ENCODE measurements at places on chromosomes 5 and 9.

GRCh38 chr5:58775701-58776262, 192.9 kb downstream of the RAB3C start:
- DNase-seq = no peak

DNA sequence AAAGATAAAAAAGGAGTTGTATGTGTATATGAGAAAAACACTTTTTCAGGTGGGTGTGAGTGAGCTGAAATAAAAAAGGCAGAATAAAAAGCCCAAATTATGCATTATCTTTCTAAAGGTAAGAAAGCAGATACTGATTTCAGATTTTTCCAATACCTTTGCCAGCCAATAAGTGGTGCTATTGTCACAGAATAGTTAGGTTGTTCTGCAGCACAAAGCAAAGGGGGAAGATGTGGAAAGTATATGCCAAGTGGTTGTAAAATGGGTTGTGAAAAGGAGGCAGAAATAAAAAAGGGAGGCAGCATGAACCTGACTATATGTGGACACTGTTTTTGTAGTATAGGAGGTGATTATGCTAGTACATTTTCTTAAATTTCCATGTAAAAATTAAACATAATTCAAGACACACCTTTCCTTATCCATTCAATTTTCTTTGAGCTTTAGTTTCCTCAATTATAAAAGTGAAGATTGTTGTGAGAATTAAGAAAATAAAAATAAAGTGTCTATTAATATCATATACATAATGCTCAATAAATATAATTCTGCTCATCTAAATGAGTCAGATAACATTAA, 106.7 kb downstream of the SMIM15 start:
- peak; percentile 58 for DNase-seq

DNA sequence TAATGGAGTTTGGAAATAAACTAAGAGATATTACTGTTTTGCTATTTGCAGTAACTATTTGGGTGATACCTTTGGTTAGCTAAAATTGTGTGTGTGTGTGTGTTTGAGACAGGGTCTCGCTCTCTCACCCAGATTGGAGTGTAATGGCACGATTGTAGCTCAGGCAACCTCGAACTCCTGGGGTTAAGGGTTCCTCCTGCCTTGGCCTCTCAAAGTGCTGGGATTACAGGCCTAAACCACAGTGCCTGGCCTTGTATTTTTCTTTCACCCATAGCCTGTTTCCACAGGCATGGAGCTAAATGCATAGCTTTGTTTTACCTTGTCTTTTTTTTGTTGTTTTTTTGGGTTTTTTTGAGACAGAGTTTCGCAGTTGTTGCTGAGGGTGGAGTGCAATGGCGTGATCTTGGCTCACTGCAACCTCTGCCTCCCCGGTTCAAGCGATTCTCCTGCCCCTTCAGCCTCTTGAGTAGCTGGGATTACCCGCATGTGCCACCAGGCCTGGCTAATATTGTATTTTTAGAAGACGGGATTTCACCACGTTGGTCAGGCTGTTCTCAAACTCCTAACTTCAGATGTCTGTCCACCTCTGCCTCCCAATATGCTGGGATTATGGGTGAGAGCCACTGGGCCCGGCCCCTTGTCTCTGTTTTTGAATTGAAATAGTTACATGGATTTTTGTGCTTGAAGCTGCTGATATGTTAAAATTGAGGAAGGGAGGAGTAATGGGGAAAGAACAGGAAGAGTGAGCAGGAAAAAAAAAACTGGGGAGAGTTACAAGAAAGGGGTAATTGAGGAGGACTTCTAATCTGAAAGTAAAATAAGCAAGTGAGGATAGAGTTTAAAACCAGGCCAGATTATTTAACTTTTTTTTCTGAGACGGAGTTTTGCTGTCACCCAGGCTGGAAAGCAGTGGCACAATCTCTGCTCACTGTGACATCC, 5.7 kb downstream of the GPBP1 start:
- no peak for DNase-seq

GRCh38 chr5:170769898-170770416, 13.6 kb upstream of the GABRP start:
- DNase-seq = no peak

DNA sequence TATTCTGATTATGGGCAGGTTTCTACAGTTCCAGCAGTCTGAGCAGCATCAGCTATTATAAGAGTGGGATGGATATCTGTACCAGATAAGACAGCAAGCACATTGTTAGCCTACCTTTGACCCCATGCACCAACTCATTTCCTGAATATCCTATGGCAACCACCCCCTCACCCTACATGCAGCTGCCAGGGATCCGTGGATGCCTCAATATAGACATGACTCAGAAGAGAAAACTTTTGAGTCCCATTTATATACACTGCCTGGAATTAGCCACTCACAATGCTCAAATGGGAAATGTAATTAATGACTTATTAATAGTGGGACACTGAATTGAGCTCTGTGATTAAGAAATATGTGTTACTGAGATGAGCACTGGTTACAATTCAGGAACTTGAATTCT, 124.4 kb downstream of the SSBP2 start:
- DNase-seq = peak; percentile 92

DNA sequence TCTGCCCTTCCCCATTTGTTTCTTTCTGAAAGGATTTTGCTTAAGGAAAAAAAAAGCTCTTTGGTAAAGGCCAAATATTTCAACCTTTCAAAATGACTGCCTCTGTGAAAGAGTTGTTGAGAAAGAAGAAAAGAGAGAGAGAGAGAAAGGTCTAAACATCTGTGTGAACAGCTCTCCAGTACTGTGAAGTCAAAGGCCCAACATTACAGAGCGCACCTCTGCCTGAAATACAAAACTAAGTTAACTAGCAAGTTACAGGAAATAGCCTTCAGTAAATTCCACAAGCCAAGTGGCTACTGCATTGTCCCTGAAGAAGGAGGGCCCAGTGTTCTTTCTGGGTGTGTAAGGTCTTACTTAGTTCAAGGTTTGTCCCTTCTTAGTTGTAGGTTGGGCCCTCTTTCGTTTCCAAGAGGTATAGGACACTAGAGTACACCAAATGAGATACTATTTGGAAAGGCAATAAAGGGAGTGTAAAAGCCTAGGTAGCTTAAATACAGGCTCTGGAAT, 104.4 kb downstream of the THBS4 start:
- DNase-seq = no peak

- no peak for DNase-seq
Observed at GRCh38 chr5:91374893-91375520, 8.1 kb downstream of the ARRDC3 start.

GRCh38 chr9:37215381-37215780, 95.0 kb downstream of the ZCCHC7 start:
- DNase-seq = no peak

DNA sequence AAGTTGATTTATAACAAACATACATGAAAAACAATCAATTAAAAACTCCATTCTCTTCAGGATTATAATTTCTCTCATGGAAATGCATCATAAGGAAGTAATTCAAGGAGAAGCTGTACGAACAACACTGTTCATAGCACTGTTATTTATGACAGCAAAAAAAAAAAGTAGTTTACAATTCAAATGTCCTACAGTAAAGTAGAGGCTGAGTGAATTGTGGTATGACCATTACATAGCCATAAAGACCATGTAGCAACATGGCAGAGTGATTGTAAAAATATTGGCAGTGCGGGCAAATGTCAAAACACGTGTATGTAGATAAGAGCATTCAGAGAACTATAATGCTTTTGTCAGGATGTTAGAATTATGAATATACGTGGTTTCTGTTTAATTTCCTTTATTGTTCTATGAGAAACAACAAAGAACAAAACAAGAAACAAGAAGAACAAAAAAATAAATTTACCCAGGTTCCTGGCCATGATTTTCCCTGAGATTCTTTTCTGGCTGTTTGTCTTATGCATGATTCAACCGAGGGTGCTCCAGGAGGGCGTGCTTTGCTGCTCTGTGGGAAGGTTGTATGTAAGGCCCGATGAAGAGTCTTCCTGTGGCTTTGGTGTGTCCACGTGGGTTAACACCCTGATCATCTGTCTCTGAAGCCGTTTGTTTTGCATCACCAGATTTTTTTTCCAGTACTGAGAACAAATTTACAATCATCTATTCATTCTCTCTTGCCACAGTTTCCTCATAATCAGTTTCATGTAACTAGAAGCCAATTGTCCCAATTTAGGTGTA, 28.8 kb downstream of the GCNT4 start:
- DNase-seq = no peak

DNA sequence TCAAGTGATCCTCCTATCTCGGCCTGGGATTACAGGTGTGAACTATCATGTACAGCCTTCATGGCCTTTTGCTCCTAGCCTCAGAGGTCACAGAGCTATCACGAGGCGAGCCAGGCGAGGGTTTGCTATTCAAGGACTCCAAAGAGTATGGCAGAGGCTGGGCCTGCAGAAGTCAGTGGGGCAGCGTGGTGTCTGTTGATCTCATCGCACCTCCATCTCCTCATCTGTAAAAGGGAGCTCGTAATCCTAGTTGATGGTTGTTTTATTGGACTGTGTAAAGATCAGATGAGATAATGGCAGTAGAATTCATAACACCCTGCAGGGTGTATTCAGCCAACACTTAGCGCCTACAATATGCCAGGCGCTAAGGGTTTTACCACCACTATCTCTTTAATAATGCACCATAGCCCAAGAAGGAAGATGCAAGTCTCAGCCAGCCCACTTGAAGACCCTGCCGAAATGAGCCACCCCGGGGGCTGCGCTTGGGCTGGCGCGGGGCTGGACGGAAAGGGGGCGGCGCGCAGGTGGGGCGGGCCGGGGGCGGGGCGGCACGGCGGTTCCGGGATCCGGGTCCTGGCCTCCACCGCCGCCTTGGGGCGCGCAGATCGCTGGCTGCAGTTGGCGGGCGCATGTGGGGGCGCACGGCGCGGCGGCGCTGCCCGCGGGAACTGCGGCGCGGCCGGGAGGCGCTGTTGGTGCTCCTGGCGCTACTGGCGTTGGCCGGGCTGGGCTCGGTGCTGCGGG, at the start of gene GALNT12:
GALNT12 (plus strand) TSS at position 601 of the 744 bp plus-strand sequence; CDS start at position 630, 29 bp downstream.
- peak; percentile 48 for DNase-seq

GRCh38 chr5:115471345-115472063, 73.1 kb downstream of the FEM1C start:
- no peak for DNase-seq

- DNase-seq = no peak
Observed at GRCh38 chr5:95985249-95985648, 23.6 kb upstream of the ELL2 start.

DNA sequence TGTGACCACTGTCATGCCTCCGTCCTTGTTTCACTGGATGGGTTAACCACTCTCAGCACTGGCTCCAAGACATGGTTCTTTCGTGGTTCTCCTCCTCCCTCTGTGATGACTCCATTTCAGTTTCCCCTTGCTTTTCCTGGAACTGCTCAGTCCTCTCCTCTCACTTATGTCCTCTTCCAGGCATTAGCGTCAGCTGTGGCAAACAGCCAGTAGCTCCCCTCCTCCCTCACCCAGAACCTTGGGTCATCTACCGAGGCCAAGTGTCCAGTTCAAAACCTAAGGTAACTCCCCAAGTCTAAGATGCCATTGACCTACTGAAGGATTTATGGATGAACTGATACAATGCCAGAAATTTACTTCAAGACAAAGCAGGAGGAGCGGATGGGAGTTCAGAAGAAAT, 9.8 kb upstream of the CORO2A start:
- DNase-seq = no peak

DNA sequence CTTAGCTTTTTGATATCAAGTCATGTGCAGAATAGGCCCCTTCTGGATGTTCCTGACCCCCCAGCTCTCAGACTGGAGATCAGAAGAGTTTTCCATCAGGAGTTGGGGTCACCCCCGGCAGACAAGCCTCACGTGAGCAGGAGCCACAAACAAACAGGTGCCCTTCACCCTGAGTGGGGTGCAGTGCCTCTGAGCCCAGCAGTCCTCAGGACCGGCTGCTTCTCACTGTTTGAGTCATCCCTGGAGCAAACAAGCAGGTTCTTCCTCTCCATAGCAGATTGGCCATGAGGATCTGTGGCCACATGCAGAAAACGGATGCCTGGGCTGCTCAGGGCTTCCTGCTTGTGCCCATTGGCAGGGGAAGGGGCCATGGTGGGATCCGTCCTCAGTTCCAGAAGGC, 47.0 kb downstream of the LRSAM1 start:
- DNase-seq = no peak

GRCh38 chr9:9117866-9118265, 1318.3 kb upstream of the DMAC1 start:
- no peak for DNase-seq

DNA sequence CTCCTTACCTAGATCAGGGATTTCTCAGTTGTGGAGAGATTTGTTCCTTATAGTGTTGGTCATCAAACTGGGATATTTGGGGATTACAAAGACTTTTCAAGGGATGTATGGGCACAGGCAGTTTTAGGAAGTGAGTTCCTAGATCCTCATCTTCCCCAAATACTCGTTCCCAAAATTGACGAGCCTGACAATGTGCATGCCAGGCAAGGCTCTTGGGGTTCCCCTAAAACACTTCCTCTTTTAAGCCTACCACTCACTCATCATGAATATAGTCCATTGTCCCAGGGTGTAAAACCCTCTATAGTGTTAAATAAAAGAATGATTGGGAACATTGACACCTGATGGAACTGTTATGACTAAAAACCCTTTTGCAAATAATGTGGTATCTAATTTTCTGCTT, 26.4 kb downstream of the PDCD1LG2 start:
- DNase-seq = no peak

DNA sequence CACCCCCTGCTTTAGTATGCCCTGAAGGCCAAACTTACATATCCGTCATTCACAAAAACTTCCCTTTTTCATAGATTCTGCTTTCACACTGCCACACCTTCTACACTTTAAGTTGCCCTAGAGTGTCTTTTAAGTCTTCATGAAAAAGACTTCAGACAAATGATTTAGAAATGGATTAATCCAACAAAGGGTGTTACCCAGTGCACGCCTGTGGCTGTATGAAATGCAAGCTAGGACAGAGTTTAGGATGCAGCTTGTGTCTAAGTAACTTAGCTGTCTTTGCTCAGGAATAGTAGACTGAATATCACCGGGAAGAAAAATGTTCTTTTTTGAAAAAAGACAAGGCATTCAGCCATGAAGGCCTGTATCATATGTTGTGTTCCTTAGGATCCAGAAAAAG, 210.0 kb downstream of the MPDZ start:
- DNase-seq = no peak

- DNase-seq = peak; percentile 89
Observed at GRCh38 chr5:61280205-61280604, 51.9 kb upstream of the ZSWIM6 start.

- peak; percentile 64 for DNase-seq
Observed at GRCh38 chr5:32329395-32329834, 16.7 kb upstream of the MTMR12 start.

- DNase-seq = peak; percentile 97
Observed at GRCh38 chr9:35728041-35728971, 3.7 kb downstream of the TLN1 start.

DNA sequence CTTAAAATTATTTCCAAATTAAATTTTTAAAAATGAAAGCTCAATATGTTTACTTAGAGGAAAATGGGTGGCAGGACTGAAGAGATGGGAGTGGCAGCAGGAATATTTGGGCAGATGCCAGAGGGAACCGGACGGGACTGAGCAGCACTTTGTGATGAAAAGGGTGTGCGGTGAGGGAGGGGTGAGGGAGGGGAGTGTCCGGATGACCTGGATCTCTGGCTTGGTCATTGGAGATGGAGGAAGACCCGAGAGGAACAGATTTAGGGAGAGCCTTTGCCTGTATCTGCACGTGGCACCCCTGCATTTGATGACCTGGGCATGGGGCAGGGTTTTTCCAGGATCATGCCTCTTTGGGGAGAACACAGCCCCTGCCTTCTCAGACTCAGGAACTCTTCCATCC, 201.1 kb upstream of the MVB12B start:
- no peak for DNase-seq

GRCh38 chr5:93328833-93329232, 252.2 kb downstream of the NR2F1-AS1 start:
- DNase-seq = no peak

- DNase-seq = no peak
Observed at GRCh38 chr9:98964201-98964600, 20.5 kb downstream of the COL15A1 start.
